Right cardiac atrium (tissue), 5 donors: ENCODE measurements at places on chromosomes 6 and 20.

DNA sequence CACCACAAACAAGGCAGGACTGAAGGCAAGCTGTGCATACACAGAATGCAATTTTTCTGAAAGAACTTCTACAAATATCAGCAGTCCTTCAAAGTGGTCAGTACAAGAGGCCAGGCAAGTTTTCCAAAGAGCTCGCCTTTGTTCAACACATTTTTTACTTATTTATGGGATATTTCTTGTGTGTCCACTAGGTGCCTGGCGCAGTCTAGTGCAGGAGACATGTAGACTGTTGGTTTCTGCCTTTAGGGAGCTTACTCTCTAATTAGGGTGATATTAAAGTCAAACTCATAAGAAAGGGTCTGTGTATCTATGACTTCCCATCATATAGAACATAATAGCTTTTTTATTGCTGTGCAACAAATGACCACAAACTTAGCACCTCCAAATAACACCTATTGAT, 21.2 kb upstream of the VEGFA start:
- no peak for DNase-seq

DNA sequence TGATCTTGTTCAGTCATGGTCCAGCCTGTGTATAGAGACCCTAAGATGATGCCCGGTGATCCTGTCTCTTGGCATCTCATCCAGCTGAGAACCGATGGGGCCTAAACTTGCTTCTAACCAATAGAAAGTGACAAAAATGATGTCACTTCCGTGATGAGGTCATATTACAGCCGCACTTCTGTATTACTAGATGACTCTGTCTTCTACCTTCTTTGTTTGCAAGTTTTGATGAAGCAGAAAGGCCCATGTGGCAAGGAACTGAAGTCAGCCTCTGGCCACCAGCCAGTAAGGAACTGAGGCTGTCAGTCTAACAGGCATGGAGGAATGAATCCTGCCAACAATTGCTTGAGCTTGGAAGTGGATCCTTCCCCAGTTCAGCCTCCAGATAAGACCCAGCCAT, 32.8 kb upstream of the HLA-C start:
- peak; percentile 21 for DNase-seq

DNA sequence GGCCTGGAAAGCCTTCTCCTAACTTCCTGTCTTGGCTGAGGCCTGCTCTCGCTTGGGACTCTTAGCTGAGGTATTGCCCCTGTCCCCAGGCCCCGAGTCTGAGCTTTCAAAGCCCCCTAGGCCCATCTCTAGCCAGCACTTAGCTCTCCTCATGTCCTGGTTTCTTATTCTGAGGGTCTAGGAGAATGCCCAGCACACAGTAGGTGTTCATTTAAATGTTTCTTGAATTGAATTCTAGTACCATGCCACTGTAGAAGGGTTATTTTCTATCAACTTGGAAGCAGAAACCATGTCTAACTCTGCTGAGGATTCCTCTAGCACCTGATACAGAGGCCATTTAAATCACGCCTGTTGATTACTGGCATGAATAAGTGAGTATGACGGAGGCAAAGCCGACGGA, 98.5 kb downstream of the VEGFA start:
- DNase-seq: no peak

DNA sequence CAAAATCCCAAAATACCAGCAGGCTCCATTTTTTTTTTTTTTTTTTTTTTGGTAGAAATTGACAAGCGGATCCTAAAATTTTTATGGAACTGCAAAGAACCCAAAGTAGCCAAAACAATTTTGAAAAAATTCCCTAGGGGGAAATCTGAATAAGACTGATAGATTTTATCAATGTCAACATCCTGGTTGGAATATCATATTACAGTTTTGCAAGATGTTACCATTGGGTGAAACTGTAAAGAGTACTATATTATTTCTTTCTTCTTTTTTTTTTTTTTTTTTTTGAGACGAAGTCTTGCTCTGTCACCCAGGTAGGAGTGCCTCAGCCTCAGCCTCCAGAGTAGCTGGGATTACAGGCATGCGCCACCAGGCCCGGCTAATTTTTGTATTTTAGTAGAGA, 29.4 kb upstream of the BEND3 start:
- no peak for DNase-seq

DNA sequence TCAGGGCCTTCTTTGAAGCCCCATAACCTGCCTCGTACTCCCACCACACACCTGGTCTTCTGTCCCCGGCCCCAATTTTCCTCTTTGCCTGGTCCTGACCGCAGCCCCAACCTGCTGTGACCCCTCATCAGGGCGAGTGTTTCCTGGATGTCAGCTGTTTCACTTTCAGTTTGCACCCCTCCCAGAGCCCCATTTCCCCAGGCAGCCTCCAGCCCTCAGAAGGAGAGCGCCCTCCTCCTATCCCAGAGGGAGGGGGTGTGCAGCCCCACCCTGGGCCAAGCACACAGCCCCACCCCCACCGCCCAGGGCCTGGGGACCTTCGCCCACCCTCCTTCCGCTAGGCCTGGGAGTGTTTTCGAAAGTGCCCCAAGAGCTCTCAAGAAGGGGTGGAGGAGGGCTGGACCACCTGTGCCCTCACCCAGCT, 1.5 kb downstream of the BAK1 start:
- no peak for DNase-seq

- no peak for DNase-seq
Observed at GRCh38 chr20:25444556-25444955, 37.1 kb downstream of the GINS1 start.

DNA sequence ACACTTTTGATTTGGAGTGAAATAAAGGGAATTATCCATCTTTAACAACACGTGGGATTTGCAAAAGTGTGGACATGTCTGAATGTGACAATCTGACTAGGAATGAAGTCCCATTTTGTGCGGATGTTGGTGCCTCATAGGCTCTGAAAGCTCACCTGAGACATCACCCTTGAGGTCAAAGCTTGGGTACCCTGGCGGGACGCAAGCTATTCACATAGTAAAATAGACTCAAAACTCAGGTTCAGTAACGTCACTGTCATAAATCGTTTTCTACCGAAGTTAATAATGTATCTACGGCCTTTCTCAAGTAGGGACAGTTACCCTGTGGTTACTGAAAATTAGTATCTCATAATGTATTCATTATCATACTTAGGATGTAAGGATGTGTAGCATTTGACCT, 61.8 kb downstream of the AKAP12 start:
- no peak for DNase-seq

DNA sequence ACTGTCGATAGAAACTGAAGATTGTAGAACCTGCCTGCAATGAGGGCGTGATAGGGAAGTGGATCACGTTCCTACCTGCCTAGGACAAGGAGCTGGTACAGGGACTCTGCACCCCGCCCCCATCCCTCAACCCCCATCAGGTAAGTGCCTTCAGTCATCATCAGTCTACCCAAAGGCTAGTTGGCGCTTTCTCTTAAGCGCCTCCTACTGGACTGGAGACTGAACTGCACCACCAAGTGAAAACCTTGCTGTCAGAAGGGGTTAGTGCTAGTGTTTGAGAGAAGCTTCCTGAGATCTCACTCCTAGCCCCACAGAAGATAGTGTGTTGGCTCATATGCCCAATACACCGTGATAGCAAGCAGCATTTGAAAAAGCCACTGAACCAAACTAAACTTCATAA, 706.5 kb upstream of the MAN1A1 start:
- no peak for DNase-seq

GRCh38 chr20:14955399-14955798, 618.0 kb upstream of the FLRT3 start:
- no peak for DNase-seq

DNA sequence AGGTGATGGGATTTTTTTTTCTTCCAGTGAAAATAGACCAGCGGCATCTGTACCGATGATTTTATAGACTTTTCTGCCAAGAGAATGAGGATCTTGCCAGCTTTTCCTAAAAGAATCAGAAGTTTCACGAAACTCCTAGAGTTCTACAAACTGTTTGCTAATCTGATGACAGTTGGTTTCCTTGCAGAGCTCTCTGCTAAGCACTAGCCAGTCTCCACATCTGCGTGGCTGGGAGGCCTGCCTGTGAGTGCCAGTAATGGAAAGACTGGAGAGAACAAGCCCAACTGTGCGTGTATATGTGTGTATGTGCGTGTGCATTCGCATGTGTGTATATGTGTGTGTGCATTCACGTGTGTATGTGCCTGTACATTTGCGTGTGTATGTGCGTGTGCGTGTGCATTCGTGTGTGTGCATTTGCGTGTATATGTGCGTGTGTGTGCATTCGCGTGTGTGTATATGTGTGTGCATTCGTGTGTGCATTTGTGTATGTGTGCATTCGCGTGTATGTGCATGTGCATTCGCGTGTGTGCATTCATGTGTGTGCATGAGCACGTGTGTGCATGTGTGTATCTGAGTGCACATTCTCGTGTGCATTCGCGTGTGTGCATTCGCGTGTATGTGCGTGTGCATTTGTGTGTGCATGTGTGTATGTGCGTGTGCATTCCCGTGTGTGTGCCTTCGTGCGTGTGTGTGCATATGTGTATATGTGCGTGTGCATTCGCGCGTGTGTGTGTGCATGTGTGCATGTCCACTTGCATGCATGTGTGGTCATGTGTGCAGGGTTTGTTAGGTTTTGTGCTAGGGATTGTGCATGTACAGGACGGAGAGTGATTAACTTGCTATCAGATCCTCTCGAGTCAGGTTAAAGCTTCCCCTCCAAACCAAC, 379.4 kb downstream of the TAF4 start:
- DNase-seq: no peak

GRCh38 chr6:42046464-42047212, 3.7 kb upstream of the TAF8 start:
- DNase-seq: no peak

DNA sequence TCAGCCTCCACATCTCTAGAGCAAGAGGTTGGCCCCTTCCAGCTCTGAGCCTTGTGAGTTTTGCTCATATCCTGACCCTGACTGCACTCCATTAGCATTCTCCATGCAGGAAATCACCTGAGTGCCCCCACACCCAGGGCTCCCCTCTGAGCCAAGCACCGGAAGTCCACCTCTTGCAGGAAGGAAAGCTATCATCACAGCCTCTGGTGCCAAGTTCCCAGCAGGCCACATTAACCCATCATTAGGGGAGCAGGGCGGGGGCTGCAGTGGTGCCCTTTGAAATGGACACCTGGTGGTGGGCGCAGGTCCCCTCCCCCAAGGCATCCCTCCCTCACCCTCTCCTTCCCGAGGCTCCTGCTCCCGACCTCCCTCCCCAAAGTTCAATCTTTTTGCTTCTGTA, 16.1 kb downstream of the GRM4 start:
- no peak for DNase-seq

- DNase-seq: no peak
Observed at GRCh38 chr6:116268589-116269293, 11.0 kb downstream of the TSPYL1 start.

- DNase-seq: no peak
Observed at GRCh38 chr6:45094831-45095230, 233.3 kb upstream of the RUNX2 start.

GRCh38 chr6:105988321-105988720, 97.8 kb upstream of the PRDM1 start:
- DNase-seq: no peak

DNA sequence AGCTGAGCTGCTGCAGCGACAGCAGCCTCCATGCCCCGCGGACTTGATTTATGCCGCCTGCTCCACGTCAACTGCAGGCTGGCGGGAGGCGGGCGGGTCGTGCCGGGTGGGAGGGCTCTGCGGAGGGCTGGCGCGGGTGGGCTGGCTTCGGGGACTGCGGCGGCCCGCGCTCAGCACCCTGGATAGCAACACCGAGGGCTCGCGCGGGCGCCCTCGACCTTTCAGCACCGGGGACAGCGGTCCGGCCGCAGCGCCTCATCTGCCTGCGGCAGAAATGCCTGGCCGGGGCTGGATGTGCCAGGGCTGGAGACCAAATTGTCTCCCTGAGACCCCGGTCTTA, 792 bp downstream of the SNAP25 start:
- DNase-seq: peak; percentile 77

- DNase-seq: no peak
Observed at GRCh38 chr6:137161949-137162348, 11.5 kb downstream of the IL22RA2 start.

DNA sequence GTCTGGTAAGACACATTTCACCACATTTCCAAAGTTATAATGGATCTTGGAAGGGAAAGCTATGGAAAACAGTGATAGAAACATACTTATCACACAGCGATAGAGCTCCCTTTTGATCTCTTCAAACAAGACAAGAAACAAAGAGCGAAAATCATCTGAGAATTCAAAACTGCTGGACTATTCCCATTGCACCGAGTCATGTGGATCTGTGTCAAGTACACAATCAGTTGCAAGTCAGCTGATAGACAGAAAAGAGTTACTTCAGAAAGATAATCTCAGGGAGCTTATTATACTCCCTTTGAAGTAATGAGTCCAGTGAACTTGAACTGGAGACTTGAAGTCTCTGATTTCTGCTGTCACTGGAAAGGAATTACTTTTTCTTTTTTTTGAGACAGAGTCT, 89.7 kb upstream of the GCM1 start:
- no peak for DNase-seq

DNA sequence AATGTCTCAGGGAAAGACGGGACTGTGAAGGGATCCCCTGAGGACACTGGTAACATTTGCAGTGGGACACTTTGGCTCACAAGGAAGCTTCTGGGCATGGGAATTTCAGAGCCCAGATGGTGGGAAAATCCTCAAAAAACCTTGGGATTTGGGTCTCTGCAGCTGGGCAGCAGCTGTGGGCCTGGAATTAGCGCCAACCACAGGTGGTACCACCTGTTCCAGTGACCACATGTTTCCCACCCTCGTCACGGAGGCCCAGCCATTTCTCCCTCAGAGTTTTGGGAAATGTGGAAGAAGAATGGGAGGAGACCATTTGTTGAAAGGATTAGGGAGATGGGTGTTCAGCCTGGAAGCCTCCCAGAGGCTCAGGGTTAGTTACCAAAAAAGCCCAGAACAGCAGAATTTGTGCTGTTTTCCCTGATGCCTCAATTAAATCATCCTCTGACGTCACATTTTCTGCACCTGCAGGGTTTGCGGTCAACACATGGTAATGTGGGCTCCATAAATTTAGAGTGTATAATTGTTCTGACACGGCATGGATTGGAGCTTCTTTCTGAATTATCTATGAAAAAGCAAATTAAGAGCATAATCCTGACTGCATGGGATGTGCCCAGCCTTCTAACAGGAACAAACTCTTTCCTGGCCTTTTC, 34.4 kb downstream of the EDN3 start:
- DNase-seq: no peak

DNA sequence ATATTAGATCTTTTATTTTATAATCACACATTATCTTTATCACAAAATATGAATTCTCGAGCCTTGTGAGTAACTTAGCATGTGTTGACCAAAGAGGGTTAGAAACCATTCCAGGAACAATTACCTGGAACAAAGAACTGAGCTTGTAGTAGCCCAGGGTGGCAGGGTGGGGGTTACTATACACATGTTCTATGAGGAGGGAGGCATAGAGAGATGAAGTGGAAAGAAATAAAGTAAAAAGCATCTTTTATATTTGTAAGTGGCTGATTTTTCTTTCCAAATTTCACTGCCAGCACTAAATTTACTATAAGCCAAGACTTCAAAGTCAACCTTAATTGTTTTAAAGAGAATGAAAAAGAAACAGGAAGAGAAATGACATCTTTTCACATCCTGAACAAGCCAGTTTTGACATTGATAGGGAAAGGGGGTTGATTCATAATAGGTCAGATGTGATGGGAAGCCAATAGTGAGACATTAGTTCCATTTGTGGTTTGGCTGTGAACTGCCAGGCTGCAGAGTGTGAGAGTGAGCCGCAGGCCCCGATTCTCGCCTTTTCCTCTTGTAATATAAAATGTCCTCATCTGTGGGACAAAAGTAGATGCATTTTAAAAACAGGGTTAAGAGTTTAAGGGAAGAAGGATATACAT, 52.7 kb upstream of the MYB start:
- DNase-seq: no peak

GRCh38 chr6:113181164-113181563, 676.0 kb upstream of the MARCKS start:
- no peak for DNase-seq
